Posterior cingulate gyrus (tissue), 11 donors: ENCODE measurements at places on chromosomes 6 and 20.

DNA sequence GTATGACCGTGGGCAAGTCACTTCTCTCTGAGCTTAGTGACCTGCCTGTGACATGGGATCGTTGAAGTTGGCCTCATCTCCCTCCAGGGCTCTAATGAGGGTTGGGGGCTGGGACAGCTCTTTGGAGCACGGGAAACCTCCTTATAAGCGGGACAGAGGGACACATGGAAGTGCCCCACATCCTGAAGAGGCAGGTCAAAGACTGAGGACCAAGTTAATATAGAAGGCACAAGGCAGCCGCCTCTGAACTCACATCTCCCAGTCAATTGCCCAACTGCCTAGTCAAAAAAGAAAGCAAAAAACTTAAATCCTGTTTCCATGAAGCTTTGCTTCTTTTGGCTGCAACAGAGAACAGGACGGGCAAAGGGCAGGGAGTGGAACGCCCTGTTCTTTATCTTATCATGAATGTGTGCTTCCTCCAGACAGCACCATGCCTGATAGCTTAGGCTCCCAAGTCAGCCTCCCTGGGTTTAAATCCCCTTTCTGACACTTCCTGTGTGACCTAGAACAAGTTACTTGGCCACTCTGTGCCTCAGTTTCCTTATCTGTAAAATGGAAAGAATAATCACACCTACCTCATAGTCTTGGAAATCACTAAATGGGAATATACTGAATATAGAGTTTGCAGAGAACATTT is 27.1 kb downstream of the LBP start:
- no peak for DNase-seq

- no peak for DNase-seq
These were observed 172.2 kb downstream of the AIG1 start for GRCh38 chr6:143232849-143233248.

- no peak for DNase-seq
These were observed 46.3 kb upstream of the NCOA3 start for GRCh38 chr20:47455133-47456040.

DNA sequence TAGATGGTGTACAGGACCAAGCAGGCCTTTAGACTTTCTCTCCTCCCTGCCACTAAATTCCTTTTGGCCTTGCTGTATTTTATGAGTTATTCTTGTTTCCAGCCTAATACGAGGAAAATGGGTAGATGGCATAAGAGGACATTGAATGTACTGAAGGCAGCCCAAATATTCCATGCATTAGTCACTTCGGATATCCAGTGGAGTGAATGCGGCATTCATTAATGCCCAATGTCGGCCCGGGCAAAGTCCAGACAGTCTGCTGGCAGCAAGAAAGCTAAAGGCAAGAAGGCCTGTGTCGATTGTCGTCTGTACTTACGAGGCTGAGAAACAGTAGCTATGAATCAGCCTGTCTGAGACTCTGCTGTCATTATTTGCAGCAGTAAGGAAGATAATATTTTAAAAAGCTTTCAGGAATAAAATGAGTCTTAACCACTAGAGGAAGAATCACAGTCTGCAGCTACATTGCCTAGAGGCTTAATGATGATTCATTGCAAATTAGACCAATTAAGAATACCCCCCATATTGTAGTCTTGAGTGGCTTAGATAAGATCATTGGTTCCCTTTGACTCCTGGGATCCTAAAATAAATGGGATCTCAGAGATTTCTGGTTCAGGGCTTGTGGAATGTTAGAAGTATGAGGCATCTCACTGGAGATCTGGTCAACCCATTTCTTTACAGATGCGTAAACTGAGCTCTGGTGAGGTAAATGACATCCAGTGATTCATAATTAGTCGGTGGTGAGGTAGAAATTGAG is 534.1 kb upstream of the JAG1 start:
- no peak for DNase-seq
